ENCODE measurements at places on chromosomes 6 and 20.

DNA sequence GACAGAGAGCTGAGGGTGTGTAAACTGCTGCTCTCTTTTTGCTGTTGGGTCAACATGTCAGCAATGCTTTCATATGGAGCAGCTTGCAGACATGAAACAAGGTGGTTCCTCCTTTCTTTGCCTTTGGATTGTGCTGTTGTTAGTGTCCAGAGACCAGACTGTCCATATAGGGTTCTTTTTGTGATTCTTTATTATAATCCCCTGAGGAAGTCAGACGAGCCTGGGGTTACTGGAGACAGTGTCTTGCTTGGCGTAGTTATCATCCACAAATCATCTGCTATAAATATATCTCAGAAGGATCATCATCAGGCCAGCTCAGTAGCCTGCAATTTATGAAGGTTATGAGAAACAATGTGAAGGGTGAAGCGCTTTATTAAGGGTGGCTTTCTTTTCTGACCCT, 2.3 kb upstream of the ADGRB3 start:
- no peak for DNase-seq

DNA sequence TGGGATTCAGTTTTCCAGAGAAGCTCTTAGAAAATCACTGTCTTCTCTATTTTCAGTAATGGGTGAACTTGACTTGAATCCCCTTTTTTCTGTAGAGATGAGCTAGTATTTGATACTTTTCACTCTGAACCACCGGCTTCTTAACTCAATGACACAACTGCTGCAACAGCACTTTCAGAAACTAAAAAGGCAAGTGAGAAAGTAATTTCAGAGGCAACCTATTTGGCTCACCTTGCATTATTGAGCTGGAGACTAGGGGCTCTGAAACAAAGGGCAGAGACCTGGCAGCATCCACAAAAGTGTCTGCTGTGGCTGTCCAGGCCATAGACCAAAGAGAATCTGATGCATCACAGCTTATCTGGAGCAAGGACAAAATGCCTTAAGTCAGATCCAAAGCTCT, 289.8 kb upstream of the IRAK1BP1 start:
- DNase-seq, result no peak

GRCh38 chr6:1255636-1256365, 56.1 kb upstream of the FOXQ1 start:
- DNase-seq, result peak; percentile 19

GRCh38 chr20:50146732-50147662, 6.5 kb downstream of the PEDS1 start:
- DNase-seq, result no peak

DNA sequence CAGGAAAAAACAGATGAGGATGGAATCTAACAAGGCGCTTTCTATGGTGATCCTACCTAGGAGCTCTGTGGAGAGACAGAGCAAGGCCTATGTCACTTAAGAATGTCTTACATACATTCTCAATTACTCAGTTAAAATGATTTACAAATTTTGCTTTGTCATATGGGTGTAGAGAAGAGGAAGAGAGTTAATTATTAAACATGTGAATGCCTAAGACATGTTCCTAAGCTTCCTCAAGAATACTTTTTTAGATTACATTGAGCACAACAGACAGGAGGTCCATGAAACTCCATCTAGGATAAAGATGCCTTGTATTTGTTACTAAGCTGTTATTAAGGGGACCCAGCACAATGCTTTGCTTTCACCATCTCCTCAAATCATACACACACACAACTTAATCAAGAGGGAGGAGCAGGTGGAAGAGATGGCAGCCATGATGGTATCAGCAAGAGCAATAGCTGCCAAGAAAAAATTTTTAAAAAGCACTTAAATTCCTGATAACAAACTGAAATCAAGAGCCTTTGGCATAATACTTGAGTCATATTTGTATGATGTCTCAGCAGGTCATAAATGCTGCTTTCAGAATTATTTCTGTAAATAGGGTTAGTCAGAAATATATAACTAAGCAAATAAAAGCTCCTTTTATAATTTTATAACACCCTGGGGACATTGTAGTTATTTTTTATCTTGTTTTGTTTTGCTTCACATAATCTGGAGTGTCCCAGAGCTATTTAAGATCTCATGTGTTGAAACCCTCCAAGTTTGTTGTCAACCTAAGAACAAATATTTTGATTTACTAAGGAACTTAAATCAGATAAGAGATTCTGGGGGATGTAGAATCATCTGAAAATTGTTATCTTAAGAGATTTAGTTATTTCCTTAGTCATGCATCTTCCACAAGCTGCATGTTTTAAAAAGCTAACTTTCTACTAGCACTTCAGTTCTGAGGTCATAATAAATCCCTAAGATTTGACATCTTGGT, 70.0 kb upstream of the CD2AP start:
- DNase-seq, result no peak

Measured in brain (organoid and tissue), 16 donors.